Peyer's patch (tissue), 4 donors: ENCODE measurements at places on chromosomes 11 and 22.

- H3K4me3 ChIP-seq: no peak overlapping the region
- no peak for DNase-seq
- no peaks in the 10 kb centered on the region for H3K36me3 ChIP-seq
- no peak overlapping the region for H3K27ac ChIP-seq
These were observed 2.2 kb downstream of the GLB1L2 start for GRCh38 chr11:134333946-134334345.

- no peaks in the 10 kb centered on the region for H3K4me1 ChIP-seq
- H3K27ac ChIP-seq: no peak overlapping the region
- H3K27me3 ChIP-seq: no peaks in the 10 kb centered on the region
- H3K36me3 ChIP-seq: no peaks in the 10 kb centered on the region
These were observed 71.9 kb downstream of the LDLRAD3 start for GRCh38 chr11:36015799-36016198.

DNA sequence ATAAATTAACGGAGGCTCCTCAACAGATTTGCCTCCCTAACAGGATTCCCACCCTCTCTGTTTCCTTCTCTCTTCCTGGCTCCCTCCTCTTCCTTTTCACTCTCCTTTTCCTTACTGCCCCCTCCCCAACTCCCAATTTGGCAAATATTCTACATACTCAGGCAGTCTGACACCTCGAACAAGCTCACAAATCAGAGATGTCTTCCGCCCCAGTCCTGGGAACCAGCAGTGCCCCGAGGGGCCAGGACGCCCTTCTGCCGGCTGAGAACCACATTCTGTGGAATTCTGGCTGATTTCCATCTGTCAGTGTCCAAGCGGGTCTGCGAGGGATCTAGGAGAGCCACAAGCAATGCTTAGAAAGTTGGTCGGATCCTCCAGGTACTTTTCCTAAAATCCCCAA is 94.0 kb downstream of the NTM start:
- no peak overlapping the region for H3K4me3 ChIP-seq
- H3K27ac ChIP-seq: no peak overlapping the region
- H3K27me3 ChIP-seq: no peaks in the 10 kb centered on the region
- no peaks in the 10 kb centered on the region for H3K4me1 ChIP-seq

DNA sequence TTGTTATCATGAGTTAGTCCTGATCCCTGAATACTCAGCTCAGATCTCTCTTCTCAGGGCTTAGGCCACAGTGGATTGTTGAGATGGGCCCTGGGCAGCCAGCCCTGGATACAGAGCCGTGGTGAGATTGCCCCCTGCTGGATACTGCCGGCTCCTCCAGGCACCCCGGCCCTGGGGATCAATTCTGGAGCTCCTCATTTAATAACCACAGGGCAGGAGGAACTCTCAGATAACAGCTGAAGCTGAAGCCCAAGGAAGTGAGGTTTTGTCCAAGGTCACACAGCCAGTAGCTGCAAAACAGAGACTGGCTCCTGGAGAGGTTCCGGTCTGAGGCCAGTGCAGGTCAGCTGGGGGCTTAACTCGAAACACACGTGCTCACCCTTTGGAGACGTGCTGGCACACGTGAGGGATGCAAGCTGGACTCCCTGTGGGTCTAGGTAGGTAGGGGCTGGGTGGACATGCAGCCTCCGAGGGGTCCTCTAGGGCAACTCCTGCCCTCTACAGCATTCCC is 16.0 kb downstream of the USH1C start:
- peak; percentile 67 for DNase-seq
- no peak overlapping the region for H3K4me3 ChIP-seq
- H3K4me1 ChIP-seq: peaks cover 25% of the 10 kb centered on the region
- H3K27ac ChIP-seq: no peak overlapping the region
- H3K36me3 ChIP-seq: no peaks in the 10 kb centered on the region
- H3K27me3 ChIP-seq: no peaks in the 10 kb centered on the region
